NCI-H187 (cell line): ENCODE measurements at places on chromosomes 1 and 21.

DNA sequence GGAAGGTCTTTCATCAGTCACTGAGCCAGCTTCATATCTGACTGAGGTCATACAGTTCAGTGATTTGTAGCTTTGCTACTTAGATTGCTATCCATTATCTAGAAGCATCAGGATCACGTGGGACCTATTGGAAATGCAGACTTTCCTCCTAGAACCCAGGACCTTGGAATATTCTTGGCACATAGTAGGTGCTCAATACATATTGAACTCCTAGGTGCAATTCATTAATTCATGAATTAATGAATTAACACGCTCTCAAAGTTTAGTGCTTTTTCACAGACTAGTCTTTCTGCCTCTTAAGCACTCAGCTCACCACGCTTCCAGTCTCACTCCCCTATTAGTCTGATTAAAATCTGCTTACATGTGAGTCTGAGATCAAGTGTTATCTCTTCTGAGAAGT, 12.1 kb downstream of the METTL18 start:
- no peak for DNase-seq

- no peak for DNase-seq
Measured at GRCh38 chr1:57615956-57616355, 192.1 kb upstream of the DAB1 start.

DNA sequence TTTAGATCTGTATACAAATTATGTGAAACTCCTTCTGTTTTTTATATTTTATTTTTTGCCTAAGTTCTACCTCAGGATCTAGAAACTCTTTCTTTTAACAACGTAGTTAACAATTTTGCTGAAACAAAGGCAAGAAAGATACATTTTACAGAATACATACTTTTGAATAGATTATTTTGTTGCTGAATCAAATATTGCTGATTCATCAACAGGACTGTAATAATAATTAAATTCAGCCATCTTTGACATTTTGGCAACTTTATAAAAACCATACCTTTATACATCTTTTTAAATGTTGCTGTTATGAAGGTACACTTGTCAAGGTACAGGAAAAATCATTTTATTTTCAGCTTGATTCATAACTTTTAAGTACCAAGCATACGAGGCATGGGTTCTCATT, 10.7 kb upstream of the COA6 start:
- DNase-seq, result no peak

DNA sequence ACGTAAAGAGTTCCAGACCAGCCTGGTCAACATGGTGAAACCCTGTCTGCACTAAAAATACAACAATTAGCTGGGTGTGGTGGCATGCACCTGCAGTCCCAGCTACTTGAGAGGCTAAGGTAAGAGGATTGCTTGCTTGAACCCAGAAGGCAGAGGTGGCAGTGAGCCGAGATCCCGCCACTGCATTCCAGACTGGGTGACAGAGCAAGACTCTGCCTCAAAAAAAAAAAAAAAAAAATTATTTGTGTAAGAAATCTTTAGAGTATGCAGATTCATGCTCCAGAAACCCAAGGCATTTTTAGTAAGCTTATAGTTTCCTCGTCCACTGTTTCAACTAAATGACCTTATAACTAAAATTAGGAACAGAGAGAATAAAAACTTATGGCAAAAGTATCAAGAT, 51.3 kb downstream of the ABL2 start:
- no peak for DNase-seq

DNA sequence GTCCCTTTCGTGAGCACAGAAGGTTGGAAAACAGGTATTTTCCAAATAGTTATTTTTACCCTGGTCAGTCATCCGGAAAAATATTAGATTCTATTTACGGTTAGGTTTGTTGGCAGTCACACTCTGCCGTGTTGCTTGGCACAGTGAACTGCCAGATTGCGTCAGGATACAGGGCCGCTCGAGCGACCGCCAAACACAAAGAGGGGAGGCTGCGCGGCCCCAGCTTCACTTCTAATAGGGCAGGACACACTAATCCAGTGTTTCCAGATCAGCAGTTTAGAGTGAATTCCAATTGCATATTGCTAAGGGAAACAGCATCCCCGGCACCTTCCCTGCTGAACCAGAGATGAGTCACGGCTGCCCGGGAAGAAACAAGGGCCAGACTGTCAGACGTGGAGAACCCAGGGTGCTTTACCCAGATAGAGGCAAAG, 22.9 kb downstream of the UMODL1 start:
- DNase-seq, result no peak

- no peak for DNase-seq
Measured at GRCh38 chr1:201511941-201512539, 5.1 kb upstream of the CSRP1 start.

DNA sequence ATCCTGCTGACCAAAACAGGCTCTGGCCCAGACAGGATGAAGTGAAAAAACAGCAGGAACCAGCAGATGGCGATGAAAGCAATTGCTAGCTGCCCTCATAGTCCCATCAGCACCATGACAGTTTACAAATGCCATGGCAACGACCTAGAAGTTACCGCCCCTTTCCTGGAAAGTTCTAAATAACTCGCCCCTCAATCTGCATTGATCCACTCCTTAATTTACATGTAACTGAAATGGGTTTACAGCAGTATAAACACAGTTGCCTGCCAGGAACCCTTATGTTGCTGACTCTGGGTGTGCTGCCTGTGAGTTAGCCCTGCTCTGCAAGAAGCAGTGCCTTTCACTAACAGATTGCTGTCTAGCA, 65.5 kb upstream of the CR1L start:
- DNase-seq, result no peak
